Activated CD4-positive, alpha-beta T cell treated with anti-CD3 and anti-CD28 coated beads for 36 hours (primary cell): ENCODE measurements at places on chromosomes 5 and 9.
A peak's percentile ranks its signal among the peaks of the same experiment; 100 is the strongest.

DNA sequence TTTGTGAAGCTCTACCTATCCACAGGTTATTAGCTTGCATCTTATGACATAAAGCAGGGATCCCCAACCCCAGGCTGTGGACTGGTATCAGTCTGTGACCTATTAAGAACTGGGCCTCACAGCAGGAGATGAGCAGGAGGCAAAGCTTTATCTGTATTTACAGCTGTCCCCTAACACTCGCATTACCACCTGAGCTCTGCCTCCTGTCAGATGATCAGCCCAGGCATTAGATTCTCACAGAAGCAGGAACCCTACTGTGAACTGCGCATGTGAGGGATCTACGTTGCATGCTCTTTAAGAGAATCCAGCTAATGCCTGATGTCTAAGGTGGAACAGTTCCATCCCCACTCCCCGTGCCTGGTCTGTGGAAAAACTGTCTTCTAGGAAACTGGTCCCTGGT is 19.7 kb downstream of the FBXW11 start:
- H3K4me3 ChIP-seq = no peak overlapping the region
- H3K36me3 ChIP-seq = peaks cover 36% of the 10 kb centered on the region
- peak overlapping the region; percentile 3 for H3K27ac ChIP-seq
- no peak for DNase-seq
- peaks cover 64% of the 10 kb centered on the region for H3K4me1 ChIP-seq

DNA sequence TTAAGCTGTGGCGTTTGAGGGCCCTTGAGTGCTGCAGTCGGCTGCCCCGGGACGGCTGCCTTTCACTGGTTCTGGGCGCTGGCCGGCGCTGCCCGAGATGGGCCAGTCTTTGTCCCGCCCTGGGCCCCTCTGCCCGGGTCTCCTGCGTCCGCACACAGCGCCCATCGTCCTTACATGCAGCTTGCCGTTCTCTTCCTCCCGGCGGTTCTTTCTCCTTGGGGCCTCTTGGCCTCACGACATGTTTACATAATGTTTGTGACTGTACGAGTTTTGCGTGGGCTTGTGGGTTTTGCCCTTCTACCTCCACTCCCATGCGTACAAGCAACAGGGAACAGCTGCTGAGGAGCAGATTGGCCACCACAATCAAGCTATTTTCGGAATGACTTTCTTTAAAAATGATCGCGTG is 618 bp downstream of the TNPO1 start:
- H3K27ac ChIP-seq = peak overlapping the region; percentile 83
- H3K36me3 ChIP-seq = no peaks in the 10 kb centered on the region
- peaks cover 19% of the 10 kb centered on the region for H3K4me1 ChIP-seq
- H3K4me3 ChIP-seq = peak overlapping the region; percentile 88

GRCh38 chr5:36630201-36631145 is 24.1 kb downstream of the SLC1A3 start:
- H3K27me3 ChIP-seq = peaks cover 32% of the 10 kb centered on the region
- H3K27ac ChIP-seq = no peak overlapping the region
- no peak overlapping the region for H3K4me3 ChIP-seq
- DNase-seq = no peak

DNA sequence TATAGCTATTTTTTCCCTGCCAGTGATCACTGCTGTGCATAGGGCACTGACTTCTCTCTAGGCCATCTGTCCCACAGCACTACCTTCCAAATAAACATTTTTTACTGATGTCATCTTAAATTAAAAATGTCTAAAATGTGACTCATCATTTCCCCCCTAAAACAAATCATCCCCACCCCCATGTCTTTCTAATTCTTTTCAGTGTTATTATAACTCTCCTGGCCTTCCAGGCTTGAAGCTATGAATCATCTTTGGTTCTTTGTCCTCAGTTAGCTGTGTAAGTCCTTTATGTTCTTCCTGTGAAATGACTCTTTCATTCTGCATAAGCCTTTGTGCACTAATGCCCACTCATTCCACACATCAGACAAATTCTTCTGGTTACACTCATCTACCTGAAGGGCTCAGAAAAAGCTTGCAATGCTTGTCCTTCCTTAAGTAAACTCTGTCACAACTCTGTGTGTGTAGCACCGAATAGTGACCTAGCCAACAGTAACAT is 78.1 kb downstream of the CFAP95 start:
- peaks cover 7% of the 10 kb centered on the region for H3K27me3 ChIP-seq
- peak overlapping the region; percentile 8 for H3K27ac ChIP-seq
- no peak for DNase-seq

- H3K4me3 ChIP-seq = no peak overlapping the region
- peaks cover 38% of the 10 kb centered on the region for H3K27me3 ChIP-seq
- no peak for DNase-seq
- no peaks in the 10 kb centered on the region for H3K4me1 ChIP-seq
Measured at GRCh38 chr9:115196919-115197318, 79.0 kb upstream of the TNC start.

GRCh38 chr5:142403583-142403982 is 78.8 kb upstream of the SPRY4 start:
- no peaks in the 10 kb centered on the region for H3K27me3 ChIP-seq
- H3K4me1 ChIP-seq = no peaks in the 10 kb centered on the region
- H3K4me3 ChIP-seq = no peak overlapping the region
- H3K36me3 ChIP-seq = no peaks in the 10 kb centered on the region

DNA sequence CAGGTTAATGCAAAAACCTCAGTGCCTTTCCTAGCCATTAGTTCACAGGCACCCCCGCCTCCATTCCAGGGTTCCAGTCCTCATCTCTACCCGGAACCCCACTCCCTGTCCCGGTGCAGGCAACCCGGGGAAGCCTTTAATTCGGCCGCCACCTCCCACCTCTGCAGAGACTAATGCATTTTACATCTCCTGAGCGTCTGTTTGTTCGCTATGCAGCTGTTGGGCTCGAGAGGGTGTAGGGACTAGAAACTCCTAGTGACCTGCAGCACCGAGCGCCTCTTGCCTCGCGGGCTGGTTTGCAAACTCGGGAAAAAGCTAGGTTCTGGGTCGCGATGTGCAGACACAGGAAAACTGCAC is 3.6 kb downstream of the GDNF start:
- peaks cover 28% of the 10 kb centered on the region for H3K4me1 ChIP-seq
- no peak overlapping the region for H3K27ac ChIP-seq
- DNase-seq = no peak
- H3K27me3 ChIP-seq = peaks cover 73% of the 10 kb centered on the region
- no peak overlapping the region for H3K4me3 ChIP-seq

GRCh38 chr5:36786448-36787012 is 90.0 kb upstream of the NIPBL start:
- H3K27ac ChIP-seq = no peak overlapping the region
- H3K27me3 ChIP-seq = peaks cover 2% of the 10 kb centered on the region

- peak; percentile 22 for DNase-seq
- H3K27ac ChIP-seq = no peak overlapping the region
- peaks cover 80% of the 10 kb centered on the region for H3K4me1 ChIP-seq
- H3K36me3 ChIP-seq = peaks cover 16% of the 10 kb centered on the region
- H3K4me3 ChIP-seq = no peak overlapping the region
- no peaks in the 10 kb centered on the region for H3K27me3 ChIP-seq
Measured at GRCh38 chr9:70392189-70392588, 22.3 kb downstream of the KLF9 start.

- peaks cover 52% of the 10 kb centered on the region for H3K4me1 ChIP-seq
- DNase-seq = no peak
- H3K27me3 ChIP-seq = no peaks in the 10 kb centered on the region
- H3K27ac ChIP-seq = no peak overlapping the region
Measured at GRCh38 chr9:79880626-79881025, 308.9 kb downstream of the TLE4 start.

- H3K27ac ChIP-seq = no peak overlapping the region
- H3K27me3 ChIP-seq = no peaks in the 10 kb centered on the region
- H3K4me1 ChIP-seq = no peaks in the 10 kb centered on the region
- no peak for DNase-seq
- H3K4me3 ChIP-seq = no peak overlapping the region
- no peaks in the 10 kb centered on the region for H3K36me3 ChIP-seq
Measured at GRCh38 chr9:83449166-83449565, 89.0 kb downstream of the FRMD3 start.

DNA sequence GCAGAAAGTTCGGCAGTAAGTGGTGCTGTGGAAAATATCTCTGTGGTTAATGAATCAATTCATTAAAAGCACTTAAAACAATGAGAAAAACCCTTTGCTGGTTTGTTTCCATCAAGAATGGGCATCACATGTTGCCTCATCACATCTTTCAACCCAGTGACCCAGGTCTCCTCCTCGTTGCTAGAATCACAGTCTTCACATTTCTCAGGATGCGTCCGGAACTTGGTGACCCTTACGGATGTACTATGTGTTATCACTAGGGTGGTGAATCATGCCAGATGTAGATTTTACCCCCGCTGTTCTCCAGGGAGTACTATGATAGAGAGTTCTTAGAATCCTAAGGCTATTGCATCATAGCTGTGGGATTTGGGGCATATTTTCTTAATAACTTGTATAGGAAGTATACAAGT is 217.9 kb upstream of the KLF4 start:
- H3K4me1 ChIP-seq = no peaks in the 10 kb centered on the region
- H3K27ac ChIP-seq = no peak overlapping the region
- DNase-seq = no peak
- H3K27me3 ChIP-seq = no peaks in the 10 kb centered on the region
- no peak overlapping the region for H3K4me3 ChIP-seq
- no peaks in the 10 kb centered on the region for H3K36me3 ChIP-seq
